ENCODE measurements at places on chromosomes 11 and 22.

- no peak for DNase-seq
Measured at GRCh38 chr22:49629586-49630447, 197.9 kb downstream of the BRD1 start.

DNA sequence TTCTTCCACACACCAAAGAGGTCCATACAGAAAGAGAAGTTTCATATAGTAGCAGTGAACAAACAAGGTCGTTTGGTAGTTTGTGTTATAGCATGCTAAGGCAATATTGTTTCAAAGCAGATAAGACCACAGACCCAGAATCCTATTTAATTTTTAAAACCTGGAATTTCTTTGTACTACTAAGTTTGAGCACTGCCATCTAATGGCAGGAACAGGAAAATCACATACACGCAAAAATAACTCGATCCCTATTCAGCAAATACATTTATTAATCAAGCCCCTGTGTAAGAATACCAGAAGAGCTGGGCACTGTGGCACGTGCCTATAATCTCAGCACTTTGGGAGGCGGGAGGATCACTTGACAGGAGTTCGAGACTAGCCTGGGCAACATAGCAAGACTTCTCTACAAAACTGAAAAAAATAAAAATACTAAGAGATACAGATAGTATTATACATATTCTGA, 2.9 kb upstream of the BTBD10 start:
- no peak for DNase-seq

DNA sequence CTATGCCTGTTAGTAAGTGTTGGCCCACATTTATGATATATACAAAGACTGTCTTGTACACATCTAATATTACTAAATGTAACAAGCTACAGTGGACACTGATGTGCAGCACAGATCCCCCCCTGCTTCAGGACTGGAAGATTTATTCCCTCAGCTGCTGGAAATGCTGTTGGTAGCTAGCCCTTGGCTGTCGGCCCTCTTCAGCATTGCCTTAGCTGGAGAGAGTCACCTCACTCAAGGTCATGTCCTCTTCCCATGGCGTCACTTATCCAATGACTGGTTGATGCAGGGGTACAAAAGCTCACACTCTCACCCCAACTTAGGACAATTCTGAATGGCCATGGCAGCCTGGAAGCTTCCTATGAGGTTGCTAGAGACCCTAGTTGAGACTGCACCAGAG, 312.7 kb downstream of the SOX6 start:
- DNase-seq = no peak

GRCh38 chr22:17229991-17230630, 10.9 kb upstream of the ADA2 start:
- no peak for DNase-seq

GRCh38 chr11:11316651-11317230, 36.3 kb downstream of the CSNK2A3 start:
- no peak for DNase-seq

GRCh38 chr11:68026391-68027105, 3.9 kb upstream of the NDUFS8 start:
- no peak for DNase-seq

GRCh38 chr11:129042503-129042902, 99.8 kb upstream of the TP53AIP1 start:
- DNase-seq = no peak

GRCh38 chr11:70521475-70522308, 123.4 kb downstream of the CTTN start:
- peak; percentile 19 for DNase-seq

GRCh38 chr11:41950470-41951143, 491.2 kb upstream of the LRRC4C start:
- DNase-seq = no peak
